MG63 (cell line): ENCODE measurements at places on chromosomes 4 and X.

DNA sequence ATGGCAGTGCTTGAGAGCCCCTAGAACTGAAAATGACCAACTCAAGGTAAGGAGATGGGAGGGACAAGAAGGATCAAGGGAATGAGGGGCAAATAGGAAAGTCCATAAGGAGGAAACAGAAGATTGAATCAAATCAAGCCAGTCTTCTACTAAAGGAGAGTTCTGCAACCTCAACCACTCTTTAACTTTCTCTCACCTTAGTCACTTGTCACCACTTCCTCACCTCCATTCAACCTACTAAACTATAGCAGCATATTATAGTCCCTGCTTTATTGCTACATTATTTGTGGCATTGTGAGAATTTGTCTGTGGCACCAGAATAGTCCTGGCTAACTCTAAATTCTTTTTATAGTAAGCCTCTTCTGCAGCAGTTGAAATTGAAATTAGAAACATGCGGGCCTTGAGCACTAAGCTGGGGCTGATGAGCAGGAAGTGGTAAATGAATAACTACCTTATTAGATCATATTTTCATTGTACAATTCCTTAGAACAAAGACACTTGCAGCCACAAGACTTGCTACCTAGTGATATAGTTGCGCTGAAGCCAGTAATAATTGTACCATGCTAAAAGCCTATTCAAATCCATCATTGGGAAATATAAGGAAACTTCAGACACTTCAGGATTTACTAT is 336.9 kb downstream of the ZNF674 start:
- DNase-seq: no peak

DNA sequence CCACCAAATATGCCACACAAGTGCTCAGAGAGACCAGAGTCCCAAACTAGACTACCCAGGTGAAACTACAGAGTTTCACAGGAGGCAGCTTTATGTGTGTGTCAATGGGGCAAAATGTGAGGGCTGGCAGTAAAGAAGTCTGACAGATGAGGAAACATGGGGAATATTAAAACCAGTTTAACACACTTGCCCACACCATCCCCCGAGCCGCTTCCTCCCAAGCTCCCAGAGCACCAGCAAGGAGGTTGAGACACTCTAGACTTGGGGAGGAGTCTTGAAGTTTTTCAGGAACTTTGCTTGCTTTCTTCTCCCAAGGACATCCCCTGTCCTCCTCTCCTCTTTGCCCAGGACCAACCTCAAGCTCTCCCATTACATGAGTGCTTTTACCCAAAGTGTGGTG is 94.7 kb upstream of the SPRY1 start:
- DNase-seq: no peak

- peak; percentile 34 for DNase-seq
Measured at GRCh38 chr4:161554372-161554990, 609.3 kb downstream of the FSTL5 start.

DNA sequence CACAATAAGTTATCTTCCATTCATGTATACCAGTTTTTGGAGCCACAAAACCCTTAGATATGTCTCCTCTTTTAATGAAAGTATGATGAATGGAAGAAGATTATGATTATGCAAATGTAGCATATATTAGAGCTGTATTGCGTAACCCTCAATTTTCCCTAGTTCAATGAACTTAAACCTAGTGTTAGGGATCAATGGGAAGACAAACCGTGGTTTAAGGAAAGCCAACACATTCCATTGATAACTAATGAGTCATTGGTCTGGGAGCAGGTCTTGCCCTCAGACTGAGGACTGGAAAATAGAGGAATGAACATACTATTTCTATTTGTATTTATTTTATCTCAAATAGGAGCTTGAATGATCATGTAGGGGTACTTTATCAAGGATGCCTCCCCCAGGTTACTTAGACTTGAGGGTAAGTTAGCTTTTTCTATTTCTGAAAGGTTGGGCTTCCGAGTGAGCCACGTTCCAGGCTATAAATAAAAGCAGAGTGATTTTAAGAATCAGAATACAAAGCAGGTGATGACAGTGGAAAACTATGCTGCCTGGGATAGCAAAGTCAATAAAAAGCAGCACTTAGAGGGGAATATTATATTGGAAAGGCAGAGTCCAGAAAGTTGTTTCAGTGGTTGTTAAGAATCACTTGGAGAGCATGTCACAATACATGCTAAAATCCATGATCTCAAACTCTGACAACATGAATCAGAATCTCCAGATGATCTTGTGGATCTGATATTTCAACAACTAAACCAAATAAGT is 356.0 kb downstream of the ADAM29 start:
- DNase-seq: no peak

- DNase-seq: no peak
Measured at GRCh38 chr4:36394352-36394903, 113.0 kb downstream of the DTHD1 start.

- no peak for DNase-seq
Measured at GRCh38 chrX:1002611-1003010, 209.8 kb downstream of the CRLF2 start.

- no peak for DNase-seq
Measured at GRCh38 chrX:39536211-39536610, 561.5 kb downstream of the BCOR start.

DNA sequence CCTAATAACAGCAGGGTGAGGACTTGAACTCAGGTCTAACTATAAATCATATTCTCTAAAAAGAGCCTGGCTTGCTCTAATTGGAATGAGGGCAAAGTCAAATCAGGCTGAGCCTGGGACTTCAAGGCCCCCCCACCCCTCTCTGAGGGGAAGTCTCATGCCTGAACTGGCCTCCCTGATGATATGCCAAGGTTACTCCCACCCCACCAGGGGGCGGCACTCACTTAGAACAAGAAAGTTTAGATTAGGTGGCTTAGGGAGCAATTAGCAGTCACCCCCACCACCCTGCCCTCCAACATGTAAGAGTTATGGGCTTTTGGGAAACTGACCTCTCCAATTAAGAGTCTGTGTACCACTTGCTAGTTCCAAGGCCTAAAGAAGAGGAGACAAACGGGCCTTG is 2.7 kb downstream of the FOXO4 start:
- DNase-seq: peak; percentile 20

DNA sequence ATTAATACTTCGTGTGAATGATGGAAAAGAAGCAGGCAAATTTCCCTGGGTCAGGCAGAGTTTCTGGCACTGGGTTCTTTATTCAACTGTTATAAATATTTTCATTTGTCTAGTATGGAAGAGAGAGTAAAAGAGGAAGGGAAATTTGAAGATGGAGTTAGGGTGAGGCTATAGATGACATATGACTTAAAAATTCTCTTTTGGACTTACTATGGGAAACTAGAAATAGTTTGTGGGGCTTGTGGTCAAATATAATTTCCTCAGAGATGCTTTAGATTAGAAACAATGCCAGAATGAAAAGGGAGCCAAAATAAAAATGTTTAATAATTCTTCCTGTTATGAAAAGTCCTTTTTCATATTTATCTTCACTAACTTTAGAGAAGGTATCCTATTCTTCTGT is 103.2 kb downstream of the GC start:
- DNase-seq: no peak

GRCh38 chr4:184895012-184895695 is 69.4 kb upstream of the ACSL1 start:
- no peak for DNase-seq

DNA sequence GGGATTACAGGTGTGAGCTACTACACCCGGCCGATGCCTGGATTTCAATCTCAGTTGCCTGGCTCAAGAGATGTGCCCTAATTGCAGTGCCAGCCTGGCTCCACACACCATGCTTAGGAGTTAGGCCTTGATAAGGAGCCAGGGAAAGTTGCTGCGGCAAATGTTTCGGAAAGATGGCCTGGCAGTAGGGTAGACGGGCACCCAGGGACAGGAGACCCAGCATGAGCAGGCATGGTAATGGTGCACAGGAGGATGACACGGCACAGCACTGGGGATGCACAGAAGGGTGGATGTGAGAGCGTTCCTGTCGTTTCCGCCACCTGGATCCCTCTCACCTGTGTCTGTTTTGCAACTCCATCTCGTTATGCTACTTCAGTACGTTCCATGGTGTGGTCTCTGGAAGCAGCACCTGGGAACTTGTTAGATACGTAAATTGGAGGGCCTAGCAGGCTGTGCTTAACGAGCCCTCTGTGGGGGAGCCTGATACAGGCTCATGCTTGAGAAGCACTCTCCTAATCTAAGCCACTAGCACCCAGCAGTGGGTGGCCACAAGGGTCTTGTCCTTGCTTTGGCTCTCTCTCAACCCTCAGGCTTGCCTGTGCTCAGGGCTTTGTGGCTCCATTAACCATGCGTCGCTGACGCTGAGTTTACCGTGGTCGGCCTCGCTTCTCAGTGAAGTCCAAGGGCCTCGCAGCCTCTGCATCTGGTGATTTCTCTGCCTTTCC is 20.3 kb downstream of the RNF4 start:
- DNase-seq: no peak

DNA sequence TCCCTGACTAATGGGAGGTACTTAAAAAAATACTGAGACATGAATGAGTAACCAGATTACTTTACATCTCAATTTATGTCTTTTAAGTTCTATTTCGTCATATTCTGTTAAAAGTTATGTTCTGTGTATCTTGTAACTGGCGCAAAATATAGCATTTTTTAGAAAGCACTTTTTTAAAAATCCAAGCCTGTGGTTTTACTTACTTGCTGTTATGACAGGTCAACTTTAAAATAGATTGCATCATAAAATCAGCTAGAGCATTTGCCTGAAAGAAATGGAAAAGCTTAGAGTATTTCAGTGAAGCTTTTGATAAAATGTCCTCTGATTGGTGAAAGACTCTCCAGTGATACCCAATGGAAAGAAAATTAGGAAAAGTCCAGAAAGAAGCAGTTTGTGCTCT is 1892.3 kb upstream of the TENM3 start:
- DNase-seq: no peak
